Non-pigmented ciliary epithelial cell (primary cell): ENCODE measurements at places on chromosomes 1 and 21.
A peak's percentile ranks its signal among the peaks of the same experiment; 100 is the strongest.

- DNase-seq = no peak
These were observed 5.1 kb downstream of the PARP1 start for GRCh38 chr1:226402739-226403165.

DNA sequence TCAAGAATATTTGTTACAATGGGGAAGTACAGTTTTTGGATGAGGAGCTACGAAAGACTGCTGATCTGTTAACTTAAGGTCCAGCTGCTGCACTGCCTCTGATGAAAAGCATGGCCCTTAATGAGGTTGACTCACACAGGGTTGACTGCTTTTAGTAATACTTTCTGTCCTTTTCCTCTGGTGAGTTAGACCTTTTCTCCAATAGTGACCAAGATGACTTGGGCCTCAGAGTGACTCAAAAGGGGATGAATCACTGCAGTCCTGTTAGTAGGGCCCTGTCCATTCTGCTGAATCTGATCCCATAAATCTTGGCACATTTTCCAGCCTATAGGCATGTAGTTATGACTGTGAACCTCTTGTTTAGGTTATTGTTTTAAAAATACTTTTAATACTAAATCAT is 2.7 kb downstream of the DISP1 start:
- DNase-seq = peak; percentile 95

- DNase-seq = no peak
These were observed 4.1 kb downstream of the MRPL9 start for GRCh38 chr1:151759241-151759640.

DNA sequence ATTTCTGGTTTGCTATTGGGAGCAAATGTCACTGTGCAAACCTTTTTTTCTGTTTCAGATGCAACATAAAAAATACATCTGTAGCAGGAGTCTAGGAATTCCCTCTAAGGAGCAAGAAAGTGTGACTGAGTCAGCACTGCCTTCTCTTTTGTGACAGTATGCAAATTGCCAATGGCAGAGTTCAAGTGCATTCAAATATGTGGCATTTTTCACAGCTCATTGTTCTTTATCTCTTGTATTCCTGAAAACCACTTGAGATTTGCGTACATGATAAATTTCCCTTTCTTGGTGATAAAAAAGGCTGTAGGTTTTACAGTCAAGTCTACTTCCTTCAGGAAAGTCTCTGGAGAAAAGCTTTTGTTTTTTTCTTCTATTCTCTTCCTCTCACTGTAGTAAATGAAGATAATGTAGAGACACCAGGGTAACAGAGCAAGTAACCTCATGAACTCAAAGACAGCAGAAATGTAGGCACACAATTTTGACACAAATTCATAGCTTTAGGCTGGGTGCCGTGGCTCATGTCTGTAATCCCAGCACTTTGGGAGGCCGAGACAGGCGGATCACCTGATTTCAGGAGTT is 129.7 kb upstream of the L1TD1 start:
- no peak for DNase-seq

DNA sequence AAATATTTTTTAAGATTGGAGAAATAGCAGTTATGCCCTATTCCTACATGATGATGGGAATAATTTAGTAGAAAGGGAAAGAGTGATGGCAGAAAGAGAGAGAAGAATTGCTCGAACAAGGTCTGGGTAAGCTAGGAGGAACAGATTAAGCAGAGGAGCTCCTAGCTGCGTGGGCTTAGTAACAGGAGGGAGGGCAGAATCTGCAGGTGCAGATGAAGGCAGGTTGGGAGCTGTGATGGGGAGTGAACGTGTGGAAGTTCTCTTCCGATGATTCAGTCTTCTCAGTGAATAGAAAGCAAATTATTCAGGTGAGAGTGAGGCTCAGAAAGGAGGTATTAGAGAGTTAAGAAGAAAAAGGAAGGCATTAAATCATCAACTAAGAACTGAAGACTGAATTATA is 8.3 kb upstream of the CR1 start:
- no peak for DNase-seq
